ENCODE measurements at places on chromosomes 6 and 20.

- DNase-seq = no peak
Measured at GRCh38 chr6:45226081-45226480, 102.0 kb upstream of the RUNX2 start.

- no peak for DNase-seq
Measured at GRCh38 chr20:22403022-22403631, 181.2 kb downstream of the FOXA2 start.

- no peak for DNase-seq
Measured at GRCh38 chr20:55760586-55760985, 244.7 kb downstream of the CBLN4 start.

DNA sequence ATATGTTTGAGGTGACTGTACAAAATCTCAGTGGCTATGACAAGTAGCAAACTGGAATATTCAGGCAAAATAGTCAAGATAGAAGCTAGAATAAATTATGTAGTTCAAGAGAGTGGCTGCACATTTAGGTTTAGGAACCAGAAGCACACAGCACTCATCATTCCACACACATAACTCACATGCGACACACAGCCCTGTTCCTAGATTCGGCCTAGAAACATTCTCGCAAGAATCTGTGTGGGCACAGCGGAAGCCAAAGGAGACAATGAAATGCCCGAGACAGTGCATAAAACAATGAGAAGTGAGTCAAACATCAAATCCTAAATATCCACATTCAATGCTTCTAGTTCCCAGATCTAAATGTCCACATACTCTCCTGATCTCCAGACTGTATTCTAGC, 9.5 kb upstream of the SUPT3H start:
- no peak for DNase-seq

DNA sequence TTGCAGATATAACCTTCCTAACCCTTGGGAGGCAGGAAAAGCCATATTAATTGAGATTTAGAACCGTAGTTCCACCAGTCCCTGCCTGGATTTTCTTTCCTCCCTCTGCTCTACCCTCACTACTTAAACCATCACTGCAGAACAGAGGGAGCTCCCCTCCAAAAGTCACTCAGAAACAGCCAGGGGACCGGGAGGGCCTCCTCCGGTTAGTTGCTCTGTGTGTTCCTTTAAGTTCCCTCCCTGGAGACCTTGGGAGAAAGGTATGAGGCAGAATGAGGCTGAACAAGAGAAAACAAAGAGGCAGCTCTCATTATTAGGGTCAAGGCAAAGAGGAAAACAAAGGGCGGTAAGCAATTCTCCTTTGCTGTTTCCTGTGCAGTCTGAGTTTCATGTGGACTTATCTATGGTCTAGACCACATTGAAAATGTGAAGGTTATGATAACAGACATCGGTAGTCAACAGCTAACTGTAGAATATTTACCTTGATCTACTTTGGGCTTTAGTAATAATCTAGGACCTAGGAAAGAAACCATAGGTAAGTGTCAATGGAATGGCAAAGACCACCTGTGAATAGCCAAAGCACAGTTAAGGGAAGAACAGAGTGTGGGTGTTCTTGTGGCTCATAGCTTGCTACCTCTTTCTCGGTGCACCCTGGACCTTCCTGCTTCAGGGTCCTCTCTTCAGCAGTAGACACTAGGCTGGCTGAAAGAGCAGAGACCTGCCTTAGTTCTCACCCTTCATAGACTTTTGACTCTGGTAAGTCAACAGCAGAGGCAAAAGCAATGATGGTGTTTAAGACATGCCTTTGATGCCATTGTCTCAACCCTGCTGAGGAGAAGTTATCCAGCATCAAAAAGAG, 250.9 kb upstream of the CITED2 start:
- no peak for DNase-seq

- no peak for DNase-seq
Measured at GRCh38 chr20:4781211-4781610, 59.5 kb downstream of the PRND start.

- DNase-seq = no peak
Measured at GRCh38 chr6:64727075-64727474, 980.0 kb downstream of the EYS start.

DNA sequence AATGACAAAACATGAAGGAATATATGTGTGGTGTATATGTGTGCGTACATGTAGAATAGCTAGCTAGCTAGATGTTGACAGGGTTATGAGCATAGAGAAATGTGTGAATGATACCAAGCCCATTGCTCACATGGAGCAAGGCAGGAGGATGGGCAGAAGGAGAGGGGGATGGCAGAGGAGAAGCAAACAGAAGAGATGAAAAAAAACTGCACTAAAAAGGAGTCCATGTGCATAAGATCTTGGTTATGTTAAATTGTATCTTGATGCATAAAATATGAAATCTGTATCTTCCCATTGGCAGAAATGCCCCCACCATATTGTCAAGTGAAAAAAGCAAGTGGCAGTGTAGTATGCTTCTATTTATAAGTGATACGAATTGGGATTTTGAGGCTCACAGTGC, 125.1 kb downstream of the PRND start:
- DNase-seq = no peak

DNA sequence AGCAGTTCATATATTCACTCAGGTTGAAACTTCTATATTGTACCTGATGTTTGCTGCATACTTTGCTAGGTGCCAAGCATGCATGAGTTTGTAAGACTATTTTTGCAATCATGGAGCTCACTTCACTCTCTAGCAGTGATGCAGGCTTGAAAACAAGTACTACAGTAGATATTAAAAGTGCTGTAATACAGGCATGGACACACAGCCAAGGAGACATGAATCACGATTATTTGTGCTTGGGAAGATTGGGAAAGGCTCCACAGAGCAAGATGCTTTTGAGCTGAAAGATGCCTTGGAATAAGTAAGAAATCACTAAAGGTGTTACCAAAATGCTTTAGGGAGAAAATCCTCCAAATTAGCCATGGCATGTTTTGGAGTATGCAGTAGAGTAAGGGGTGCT, 427.4 kb downstream of the UTRN start:
- no peak for DNase-seq

GRCh38 chr6:117270055-117270842, 4.9 kb downstream of the VGLL2 start:
- DNase-seq = no peak

- DNase-seq = no peak
Measured at GRCh38 chr6:52227495-52227894, 16.8 kb downstream of the IL17F start.

- no peak for DNase-seq
Measured at GRCh38 chr20:34569598-34569997, 11.1 kb downstream of the MAP1LC3A start.

- DNase-seq = no peak
Measured at GRCh38 chr6:166308033-166308768, at the start of gene PRR18. Gene PRR18 (minus strand): TSS chr6:166308392. CDS start chr6:166308142, 250 bp downstream.

GRCh38 chr20:32706486-32706885, 32.7 kb upstream of the C20orf203 start:
- DNase-seq = no peak

DNA sequence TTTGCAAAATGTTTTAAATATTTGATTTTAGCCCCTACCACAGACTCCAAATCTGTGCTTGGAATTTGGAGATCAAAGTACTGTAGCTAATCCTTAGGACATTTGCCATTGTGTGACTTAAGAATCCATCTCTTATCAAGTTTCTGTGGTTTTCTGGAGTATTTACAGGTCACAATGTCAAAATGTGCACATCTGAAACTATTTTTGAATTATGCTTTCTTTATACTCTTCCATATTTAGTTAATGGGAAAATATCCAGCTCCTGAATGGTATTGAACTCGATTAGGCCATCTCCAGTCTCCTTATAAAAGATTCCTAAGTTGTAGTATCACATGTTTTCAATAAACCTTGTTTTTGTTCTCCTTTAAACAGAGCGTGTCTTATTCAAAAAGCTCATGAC, 162.5 kb downstream of the KHDC1L start:
- DNase-seq = no peak

- DNase-seq = no peak
Measured at GRCh38 chr20:24829649-24830370, 119.3 kb upstream of the CST7 start.

GRCh38 chr20:10074513-10074912, 39.7 kb downstream of the ANKEF1 start:
- DNase-seq = no peak

DNA sequence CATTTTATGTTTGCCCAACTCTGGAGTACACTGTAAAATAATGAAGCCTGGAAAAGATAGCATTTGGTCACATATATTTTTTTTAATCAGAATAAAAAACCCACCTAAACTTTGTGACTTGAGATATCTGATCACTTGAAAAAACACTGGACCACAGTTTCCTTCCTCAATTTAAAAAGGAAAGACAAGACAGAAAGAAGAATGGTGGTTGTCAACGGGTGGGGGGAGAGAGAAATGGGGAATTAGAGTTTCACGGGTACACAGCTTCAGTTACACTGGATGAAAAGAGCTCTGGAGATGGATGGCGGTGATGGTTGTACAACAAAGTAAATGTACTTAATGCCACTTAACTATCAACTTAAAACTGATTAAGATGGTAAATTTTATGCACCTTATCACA, 14.7 kb upstream of the DST start:
- no peak for DNase-seq

DNA sequence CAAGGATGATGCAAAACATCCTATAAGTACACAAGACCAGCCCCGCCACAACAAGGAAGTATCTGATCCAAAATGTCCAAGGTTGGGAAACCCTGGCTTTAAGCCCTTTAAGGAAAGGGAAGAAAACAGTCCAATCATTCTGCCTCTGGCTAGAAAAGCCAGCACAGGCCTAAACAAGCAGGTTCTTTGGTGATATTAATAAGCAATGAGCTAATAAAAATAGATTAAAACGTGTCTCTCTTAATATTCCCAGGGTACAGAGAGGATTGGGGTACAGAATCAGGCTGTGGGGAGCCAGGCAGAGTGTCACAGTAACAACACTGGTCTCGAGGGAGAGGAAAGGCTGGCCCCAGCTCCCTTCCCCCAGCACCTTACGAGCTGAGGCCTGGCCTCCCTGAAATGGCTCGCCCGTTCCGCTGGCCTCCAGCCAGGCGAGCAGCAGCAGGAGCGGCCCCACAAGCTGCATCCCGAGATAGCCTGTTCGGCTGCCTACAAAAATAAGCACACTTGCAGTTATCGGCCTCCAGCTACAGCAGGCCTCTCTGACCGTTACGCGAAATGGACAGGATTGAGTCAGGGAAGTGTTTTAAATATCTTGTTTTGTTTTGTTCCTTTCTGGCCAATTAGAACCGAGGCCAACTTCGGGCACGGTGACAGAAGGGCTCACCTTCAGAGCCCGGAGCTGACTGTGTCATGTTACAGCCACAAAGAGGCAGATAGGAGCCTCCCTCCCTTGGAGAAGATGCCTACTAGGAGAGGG, 4.0 kb upstream of the ZMYND8 start:
- no peak for DNase-seq

DNA sequence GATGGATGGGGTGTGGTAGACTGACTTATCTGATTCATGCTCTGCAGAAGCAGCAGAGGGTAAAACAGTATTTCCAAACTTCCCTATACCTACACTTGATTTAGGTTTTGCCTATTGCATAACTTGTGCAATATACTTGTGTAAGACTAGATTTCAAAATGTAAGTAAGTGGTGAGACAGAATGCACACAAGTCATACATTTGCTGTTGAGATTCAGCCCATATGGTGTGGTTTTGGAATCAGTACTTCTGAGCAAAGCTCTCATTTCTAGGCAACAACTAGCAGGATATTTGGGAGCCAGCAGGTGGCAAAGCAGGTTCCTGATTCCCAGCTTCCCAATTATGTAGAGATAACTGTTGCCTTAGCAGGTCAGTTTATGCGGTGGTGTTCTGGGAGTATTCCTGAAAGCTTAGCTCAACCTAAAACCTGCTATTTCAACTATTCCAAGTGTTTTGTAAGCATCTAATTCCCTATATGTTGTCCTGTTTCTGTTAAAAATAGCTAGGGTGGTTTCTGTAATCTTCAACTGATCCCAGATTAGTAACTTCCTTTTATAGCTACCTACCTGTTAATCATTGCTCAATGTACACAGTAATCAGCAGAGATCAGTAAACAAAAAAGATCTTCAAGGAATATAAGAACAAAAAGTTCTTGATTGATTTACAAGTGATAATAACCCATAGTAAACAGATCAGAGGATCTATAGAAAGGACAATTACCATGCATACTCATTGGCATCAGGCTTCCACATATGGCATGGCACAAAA, 8.5 kb upstream of the FABP7 start:
- DNase-seq = no peak

- DNase-seq = no peak
Measured at GRCh38 chr6:168128006-168128630, 49.1 kb upstream of the FRMD1 start.

- no peak for DNase-seq
Measured at GRCh38 chr6:158668707-158669103, 18.9 kb downstream of the SYTL3 start.

DNA sequence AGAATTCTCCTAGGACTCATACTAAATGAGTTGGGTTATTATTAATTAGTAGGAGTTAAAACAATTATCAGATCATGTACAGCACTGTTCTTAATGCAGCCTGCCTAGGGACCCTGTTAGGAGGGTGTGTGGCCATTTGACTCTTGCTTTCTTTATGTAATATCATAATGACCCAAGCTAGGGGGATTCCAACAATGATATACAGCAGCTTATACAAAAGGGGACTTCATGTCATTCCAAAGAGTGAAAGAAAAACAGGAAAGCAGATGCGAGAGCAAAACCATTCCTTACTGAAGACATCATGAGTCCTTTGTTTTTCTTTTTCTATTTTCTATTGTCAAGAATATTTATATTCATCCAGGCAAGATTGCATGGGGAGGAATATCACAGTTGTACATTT, 455.2 kb downstream of the PLCB1 start:
- DNase-seq = no peak

DNA sequence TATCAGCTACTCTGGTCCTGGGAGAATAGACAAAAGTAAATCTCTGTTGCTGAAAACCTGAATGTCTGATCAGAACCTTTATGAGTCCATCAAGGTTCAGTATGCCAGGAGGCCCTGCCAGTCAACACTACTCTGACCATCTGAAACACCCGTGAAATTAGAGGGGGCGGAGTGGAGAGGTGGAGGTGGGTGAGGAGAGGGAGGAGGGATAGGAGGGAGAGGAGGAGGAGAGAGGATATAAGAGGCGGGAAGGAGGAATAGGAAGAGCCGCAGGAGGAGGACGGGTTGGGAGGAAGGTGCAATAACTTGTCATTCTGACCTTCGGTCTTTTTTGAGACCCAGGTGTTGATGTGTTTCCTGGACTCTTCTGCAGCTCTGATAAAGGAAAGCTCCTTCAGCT, 8.0 kb downstream of the SERPINB9 start:
- no peak for DNase-seq

- no peak for DNase-seq
Measured at GRCh38 chr6:122787721-122788120, 1.3 kb upstream of the SMPDL3A start.

- no peak for DNase-seq
Measured at GRCh38 chr6:119179842-119180241, 101.4 kb upstream of the FAM184A start.

GRCh38 chr6:33632558-33633039, 11.5 kb downstream of the ITPR3 start:
- peak; percentile 56 for DNase-seq
